Stimulated activated CD8-positive, alpha-beta memory T cell treated with anti-CD3 and anti-CD28 coated beads, Interleukin-4, amount 100 ng/mL, for 48 hours (primary cell): ENCODE measurements at places on chromosomes 13 and 19.

DNA sequence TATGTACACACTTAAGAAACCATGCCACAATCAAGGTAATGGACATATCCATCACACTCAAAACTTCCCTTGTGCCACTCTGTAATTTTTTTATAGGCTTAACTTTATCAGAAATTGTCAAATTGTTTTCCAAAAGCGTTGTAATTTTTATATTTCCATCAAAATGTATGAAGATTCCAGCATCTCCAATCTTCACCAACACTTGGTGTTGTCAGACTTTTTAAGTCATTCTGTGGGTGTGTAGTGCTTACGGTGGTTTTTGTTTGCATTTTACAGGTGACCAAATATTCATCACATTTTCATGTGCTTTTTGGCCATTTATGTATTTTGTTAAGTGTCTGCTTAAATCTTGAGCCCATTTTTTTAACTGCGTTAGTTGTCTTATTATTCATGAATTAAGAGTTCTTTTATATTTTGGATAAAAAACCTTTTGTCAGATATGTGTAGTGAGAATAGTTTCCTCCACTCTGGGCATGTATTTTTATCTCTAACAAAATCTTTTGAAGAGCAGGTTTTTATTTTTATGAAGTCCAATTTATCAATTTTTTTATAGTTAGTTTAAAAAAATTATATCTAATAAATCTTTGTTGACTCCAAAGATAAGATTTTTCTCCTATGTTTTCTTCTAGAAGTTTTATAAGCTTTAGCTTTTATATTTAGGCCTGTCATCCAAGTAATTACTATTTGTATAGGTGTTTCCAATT is 4.6 kb upstream of the ZNF45 start:
- DNase-seq: no peak

GRCh38 chr13:19791953-19792537 is 9.3 kb upstream of the PSPC1 start:
- no peak for DNase-seq

GRCh38 chr13:42997381-42997780 is 5.3 kb upstream of the EPSTI1 start:
- DNase-seq: no peak

DNA sequence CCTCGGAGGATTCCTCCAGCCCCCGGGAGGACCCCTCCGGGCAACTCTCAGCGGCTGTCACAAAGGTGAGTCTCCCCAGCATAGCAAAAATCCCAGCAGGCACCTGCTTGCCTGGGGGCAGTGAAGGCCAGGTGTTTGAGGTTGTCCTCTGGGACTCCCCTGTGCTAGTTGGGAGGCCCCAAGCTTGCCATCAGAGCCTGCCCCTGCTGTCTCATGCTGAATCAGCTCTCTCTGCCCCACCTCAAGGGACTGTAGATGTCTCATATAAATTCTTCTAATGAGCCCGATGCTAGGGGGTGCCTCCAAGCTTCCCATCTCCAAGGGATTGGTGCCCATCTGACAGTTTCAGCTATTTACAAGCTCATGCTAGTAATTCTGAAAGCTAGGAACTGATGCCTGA is 53.6 kb downstream of the NWD1 start:
- no peak for DNase-seq

GRCh38 chr19:45168767-45169351 is 8.1 kb upstream of the NKPD1 start:
- DNase-seq: no peak

DNA sequence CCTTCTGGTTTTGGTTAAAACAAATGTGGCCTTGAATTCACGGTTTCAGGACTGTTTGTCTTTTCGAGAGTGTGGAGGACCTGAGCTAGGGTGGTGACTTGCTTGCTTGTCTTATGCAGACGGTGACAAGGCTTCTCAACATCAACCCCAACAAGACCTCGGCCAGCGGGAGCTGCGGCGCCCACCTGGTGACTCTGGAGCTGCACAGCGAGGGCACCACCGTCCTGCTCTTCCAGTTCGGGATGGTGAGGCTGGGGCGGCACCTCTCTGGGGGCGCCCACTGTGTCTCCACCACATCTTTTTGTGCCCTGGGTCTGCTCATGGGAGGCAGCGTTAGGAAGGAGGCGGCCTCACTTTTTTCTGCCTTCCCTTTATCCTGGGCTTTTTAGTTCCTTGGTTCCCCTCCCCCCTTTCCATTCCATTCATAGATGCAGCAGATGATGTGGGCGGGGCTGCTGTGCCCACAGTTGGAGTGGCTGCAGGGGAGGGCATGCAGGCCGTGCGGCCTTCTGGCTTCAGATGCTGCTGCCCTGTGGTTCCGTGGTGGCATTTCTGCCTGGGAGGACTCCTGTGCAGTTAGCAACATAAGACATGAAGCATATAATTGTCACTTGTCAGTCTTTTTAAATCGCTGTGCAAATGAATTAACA is 23.3 kb downstream of the LAMP1 start:
- no peak for DNase-seq
